Right renal pelvis (tissue), 4 donors: ENCODE measurements at places on chromosomes 7 and 10. TPM values are rescaled to one million over a fixed set of nuclear protein-coding genes. Genes with fewer than 3 reads are reported as not detected.

GPR158 gene
- 0.25 TPM for polyA plus RNA-seq

OPN1SW gene
- polyA plus RNA-seq, result 1.5 TPM

MYPN gene
- not detected for polyA plus RNA-seq

ASB10 gene
- not detected for polyA plus RNA-seq

VENTX gene
- polyA plus RNA-seq, result 0.18 TPM

TSPAN12 gene
- polyA plus RNA-seq, result 181 TPM

DNA sequence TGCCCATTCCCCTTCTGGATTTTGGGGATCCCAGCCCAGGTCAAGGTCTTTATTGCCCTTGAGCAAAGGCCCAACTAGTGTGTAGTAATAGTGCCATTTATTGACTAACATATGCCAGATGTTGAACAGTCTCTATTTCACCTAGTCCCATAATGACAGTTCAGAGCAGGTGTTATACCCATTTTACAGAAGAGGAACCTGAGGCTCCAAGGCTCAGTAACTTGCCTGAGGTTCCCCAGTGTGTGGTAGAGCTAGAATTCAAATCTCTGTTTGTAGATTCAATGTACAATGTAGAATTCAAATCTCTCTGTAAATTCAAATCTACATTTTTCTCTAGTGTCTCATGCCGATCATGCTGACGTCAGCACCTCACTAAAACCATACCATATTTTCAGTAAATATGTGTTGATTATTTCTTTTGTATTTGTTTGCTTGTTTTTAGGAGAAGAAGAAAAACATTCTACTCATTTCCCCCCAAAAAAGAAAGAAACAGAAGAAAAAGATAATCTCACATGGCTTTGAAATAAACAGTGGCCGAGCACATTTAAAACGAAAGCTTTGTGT is 329.7 kb downstream of the PRPF18 start:
- DNase-seq, result no peak

DNA sequence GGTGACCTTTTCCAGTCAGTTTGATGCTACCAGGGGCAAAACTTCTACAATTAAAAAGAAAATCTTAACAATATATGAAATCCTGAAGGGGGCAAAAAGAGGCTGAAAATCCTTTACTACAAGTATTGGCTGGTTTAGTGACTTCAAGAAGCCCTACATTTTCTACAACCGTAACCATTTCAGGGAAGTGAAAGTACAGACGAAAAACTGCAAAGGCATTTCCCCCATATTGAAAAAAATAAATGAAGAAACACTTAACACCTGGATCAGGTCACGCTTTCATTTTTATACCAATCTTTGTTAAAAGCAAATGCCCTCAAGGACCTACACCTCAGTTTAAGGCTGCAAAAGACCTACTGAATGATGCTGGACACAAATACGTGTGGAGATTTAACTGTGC is 38.6 kb downstream of the IL6 start:
- no peak for DNase-seq

- DNase-seq, result no peak
Observed at GRCh38 chr10:69406816-69407580, 9.7 kb downstream of the TACR2 start.

- no peak for DNase-seq
Observed at GRCh38 chr7:16889305-16889704, 7.5 kb upstream of the AGR3 start.

DNA sequence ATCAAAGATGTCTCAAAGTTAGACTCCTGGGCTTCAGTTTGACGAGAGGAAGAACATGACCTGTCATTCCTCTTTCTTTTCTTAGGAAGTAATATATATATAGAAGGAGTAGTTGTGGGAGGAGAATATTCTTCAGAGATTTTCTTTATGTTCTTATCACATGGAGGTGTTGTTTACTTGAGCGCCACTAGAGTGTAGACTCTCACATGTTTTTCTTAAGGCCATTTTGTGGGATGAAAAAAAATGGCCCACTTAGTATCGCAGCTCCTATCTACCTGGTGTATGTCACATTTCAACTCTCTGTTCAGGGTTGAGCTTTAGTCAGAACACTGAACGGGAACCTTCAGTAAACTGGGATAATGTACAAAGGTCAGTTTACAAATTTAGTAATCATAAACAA is 645.2 kb downstream of the PHTF2 start:
- no peak for DNase-seq

DNA sequence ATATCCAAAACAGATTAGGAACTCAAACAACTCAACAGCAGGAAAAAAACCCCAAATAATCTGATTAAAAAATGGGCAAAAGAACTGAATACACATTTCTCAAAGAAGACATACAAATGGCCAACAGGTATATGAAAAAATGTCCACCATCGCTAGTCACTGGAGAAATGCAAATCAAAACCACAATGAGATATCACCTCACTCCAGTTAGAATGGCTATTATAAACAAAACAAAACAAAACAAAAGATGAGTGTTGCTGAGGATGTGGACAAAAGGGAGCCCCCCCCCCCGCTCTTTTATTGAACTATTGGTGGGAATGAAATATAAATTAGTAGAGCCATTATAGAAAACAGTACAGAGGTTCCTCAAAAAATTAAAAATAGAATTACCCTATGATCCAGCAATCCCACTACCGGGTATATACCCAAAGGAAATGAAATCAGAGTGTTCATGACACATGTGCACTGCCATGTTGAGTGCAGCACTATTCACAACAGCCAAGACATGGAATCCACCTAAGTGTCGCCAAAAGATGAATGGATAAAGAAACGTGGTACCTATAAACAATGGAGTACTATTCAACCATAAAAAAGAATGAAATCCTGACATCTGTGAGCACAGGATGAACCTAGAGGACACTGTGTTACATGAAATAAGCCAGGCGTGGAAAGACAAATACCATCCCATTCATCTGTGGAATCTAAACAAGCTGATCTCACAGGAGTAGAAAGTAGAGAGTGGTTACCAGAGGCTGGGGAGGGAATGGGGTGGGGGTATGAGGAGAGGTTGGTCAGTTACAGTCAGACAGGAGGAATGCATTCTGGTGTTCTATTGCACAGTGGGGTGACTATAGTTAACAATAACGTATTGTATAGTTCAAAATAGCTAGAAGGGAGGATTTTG is 78.1 kb upstream of the RHEB start:
- no peak for DNase-seq

- DNase-seq, result no peak
Observed at GRCh38 chr7:46814516-46815250, 767.2 kb downstream of the TNS3 start.

GRCh38 chr10:109740436-109740835 is 182.9 kb downstream of the XPNPEP1 start:
- DNase-seq, result no peak

DNA sequence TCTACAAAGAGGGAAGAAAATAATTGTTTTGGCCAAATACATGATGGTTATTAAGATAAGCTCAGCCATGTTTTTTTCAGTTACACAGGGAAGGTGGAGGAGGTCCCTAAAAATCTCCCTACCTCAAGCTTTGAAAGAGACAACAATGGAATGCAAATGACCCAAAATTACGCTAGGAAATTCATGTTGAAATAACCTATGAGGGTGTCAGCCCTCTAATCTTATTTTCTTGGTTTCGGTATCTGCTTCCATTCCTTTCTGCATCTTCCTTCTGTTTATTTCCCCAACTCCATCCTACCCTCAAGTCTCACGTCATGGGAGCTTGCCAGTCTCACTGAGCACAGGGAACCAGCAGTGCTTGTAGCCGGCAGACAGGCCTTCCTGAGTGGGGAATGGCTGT is 40.6 kb upstream of the SMNDC1 start:
- no peak for DNase-seq

- no peak for DNase-seq
Observed at GRCh38 chr10:7507887-7508726, 97.3 kb upstream of the SFMBT2 start.
